ENCODE measurements at places on chromosomes 6 and 20. TPM values are rescaled to one million over a fixed set of nuclear protein-coding genes. Genes with fewer than 3 reads are reported as not detected.

DNA sequence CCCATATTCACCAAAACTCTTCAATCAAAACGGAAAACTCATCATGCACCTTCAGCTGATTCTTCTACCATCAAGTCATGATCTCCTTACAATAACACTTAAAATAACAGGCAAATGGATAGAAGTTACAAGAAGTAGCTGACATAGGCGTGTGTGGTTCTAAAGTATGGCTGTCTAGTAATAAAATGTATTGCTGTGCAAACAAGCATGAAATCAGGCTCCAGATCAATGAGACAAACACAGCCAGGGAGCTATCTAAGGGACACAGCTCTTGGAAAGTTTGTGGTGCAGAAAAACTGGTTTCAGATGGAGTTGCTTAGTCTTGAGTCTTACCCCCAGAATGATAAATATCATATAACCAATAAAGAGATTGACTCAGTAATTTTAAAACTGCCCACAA is 434.8 kb upstream of the NOX3 start:
- no peak for DNase-seq

GRCh38 chr6:34248198-34248726 is 544 bp downstream of the SMIM29 start:
- DNase-seq: peak; percentile 85

The MC3R gene
- not detected for total RNA-seq

The C6orf15 gene
- total RNA-seq: not detected
